ENCODE measurements at places on chromosomes 2 and 18.

DNA sequence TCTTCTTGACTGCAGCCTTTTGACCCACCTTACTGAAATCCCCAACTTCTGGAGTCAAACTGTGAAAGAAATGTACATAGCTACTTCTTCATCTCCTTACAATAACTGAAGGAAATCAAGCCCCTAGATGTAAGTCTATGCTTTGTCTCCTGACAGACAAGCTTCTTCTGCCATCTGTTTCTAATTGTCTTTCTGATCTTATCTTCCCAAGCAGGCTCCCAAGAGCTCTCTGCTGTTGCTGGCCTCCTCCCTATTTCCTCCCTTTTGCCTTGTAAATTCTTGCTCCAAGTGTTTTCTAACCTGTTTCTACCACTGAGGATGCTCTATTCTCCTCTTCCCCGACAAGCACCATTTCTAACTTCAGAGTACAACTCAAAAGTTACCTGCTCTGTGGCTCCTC lies 77.4 kb upstream of the OSR1 start:
- DNase-seq, result peak; percentile 2

DNA sequence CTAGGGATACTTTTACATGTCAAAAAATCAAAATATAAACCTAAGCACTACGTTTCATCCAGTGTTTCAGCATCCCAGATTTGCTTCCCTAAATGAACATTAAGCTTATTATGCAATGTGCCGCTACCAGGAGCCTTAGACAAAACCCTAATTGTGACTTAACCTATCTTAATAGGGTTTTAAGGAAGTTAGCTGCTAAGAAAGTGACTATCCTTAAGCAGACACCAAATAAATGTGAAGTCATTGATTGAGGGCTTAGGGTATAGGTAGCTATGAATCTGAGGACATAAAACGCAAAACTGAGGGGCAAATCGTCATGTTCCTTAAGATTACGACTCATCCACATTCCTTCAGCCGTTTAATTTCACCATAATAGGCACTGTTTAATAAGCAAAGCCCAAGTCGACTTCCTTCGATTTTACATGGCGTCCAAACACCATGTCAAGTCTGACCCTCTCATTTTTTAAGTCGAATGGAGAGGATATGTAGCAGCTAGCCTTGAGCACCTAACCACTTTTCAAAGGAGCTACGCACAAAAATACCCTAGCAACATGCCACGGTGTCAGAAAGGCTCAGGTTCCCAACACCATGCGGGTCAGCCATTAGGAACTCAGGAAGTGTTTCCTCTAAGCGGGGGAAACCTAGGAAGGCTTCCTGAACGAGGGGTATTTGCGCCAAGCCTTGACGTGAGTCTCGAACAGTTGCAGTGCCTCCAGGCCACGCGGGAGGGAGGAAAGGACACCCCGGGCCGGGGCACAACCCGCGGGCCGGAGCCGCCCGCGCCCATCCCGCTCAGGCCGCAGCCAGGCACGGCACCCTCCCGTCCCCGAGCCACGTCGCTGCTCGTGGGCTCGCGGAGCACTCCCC lies 1.0 kb downstream of the HDLBP start:
- peak; percentile 33 for DNase-seq

DNA sequence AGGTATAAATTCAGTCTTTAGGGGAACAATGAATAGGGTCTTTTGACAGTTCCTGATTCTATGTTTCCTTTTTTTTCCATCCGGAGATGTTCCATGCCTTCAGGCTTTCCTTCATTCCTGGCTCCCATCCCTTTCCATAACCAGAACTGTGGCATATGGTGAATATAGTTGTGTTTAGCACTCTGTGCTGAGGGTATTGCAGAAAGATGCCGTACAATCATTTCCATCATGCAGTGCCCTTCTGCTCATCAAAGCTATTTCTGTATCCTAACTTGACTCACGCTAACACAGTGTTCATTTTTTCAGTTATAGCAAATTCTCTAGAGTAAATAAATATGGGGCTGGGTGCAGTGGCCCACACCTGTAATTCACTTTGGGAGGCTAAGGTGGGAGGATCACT lies 131.9 kb upstream of the EML6 start:
- DNase-seq, result no peak

GRCh38 chr2:184057910-184058309 lies 540.4 kb upstream of the ZNF804A start:
- DNase-seq, result no peak

- no peak for DNase-seq
Observed at GRCh38 chr18:70290482-70291294, 1.8 kb downstream of the SOCS6 start.

DNA sequence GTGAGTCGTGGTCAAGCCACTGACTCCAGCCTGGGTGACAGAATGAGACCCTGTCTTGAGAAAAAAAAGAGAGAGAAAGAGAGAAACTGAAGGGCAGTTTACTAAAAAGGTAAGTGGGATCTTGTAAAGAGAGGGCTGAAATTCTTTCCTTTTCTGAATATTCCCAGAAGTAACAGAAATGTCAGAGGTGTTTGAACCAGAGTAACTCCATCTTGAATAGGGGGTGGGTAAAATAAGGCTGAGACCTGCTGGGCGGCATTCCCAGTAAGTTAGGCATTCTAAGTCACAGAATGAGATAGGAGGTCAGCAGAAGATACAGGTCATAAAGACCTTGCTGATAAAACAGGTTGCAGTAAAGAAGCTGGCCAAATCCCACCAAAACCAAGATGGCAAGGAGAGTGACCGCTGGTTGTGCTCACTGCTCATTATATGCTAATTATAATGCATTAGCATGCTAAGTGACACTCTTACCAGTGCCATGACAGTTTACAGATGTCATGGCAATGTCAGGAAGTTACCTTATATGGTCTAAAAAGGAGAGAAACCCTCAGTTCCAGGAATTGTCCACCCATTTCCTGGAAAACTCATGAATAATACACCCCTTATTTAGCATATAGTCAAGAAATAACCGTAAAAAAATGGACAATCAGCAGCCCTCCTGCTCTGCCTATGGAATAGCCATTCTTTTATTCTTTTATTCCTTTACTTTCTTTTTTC lies 1334.3 kb upstream of the ZEB2 start:
- DNase-seq, result no peak

GRCh38 chr2:16960579-16960978 lies 294.9 kb upstream of the CYRIA start:
- no peak for DNase-seq

Measured in M059J (cell line).